NCI-H1417 (cell line): ENCODE measurements at places on chromosomes 3 and 15.

DNA sequence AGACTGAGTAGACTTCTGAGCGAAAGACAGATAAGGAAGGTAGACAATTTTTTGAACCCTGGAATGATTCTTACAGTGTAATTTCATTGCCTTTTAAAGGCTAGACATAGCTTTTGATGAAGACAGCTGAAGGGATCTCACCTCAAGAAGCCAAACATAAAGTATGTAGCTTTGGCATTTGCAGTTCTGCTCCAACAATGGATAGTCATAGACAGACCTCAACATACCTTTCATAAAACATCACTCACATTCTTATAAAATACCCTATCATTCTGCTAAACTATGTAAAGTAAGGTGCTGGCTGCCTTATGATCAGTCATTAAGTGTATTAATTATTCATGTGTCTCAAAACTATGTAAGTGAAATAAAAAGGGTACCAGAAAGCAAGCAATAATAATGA is 70.0 kb downstream of the UBE3A start:
- DNase-seq: no peak

- DNase-seq: no peak
Observed at GRCh38 chr3:138971766-138972320, 24.8 kb downstream of the FOXL2NB start.

- DNase-seq: no peak
Observed at GRCh38 chr15:69305204-69305931, 6.7 kb downstream of the PAQR5 start.

DNA sequence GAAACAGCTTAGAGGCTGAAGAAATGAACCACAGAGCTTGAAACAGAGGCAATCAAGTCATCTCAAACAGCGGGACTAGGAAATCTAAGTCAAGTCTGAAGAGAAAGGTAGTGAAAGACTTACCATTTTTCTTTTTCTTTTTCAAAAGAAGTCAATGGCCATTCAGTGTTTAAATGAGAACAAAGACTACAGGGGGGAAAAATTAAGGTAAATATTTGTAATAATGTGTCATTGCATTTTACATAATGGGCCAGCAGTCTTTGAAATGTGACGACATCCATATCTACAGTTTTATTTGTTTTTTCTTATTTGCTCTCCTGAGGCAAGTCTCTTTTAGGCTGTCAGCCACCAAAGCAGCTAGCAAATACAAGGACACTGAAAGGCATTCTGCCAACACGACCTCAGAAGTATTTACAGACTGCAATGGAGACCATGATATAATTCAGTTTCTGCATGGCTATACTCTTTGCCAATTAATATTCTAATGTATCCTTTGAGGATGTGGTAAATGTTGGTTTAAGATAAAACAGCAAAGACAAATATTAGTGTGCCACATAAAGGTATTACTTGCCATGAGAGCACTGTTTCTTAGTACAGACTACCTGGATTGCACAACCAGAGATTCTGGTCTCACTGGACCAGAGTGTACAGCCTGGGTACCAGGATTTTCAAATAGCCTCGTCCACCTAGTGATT is 307.0 kb upstream of the THBS1 start:
- DNase-seq: peak; percentile 29

GRCh38 chr3:186012137-186012536 is 74.3 kb upstream of the TRA2B start:
- no peak for DNase-seq

DNA sequence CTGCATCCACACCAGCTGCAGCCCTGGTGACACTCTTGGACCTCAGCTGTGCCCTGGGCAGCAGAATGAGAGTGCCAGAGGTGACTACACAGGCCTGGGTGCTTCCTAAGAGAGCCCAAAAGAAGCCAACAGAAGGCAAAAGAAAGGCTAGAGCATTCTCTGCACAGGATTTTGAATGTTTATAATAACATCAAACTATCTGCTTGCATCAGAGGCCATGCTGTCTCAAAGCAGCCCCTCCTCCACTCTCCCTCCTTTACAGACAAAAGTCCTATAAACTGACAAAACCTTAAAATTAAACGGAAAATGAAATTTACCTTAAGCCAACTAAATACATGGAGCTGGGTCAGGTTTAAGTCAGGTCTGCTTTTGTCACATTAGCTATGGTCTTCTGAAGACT is 95.6 kb downstream of the ETFA start:
- DNase-seq: no peak

DNA sequence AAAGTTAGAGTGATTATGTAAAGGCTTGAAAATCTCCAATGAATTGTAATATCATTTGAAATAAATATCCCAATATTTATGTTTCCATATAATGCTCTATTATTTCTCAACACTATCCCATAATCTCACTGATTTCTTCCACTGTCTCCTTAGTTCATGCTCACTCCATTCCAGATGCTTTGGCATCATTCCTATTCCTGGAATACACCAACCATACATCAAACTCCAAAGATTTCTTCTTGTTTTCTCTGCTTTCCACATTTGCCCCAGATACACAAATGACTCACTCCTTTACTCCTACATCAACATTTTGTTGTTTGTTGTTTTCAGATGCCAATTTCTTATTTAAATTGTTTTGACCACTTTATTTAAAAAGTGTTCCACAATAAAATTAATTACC is 1390.8 kb downstream of the ZPLD1 start:
- no peak for DNase-seq

- DNase-seq: no peak
Observed at GRCh38 chr3:19948226-19948591, 1.3 kb downstream of the RAB5A start.

GRCh38 chr3:17088017-17088416 is 203.3 kb downstream of the PLCL2 start:
- no peak for DNase-seq

GRCh38 chr15:58306591-58307312 is 125.0 kb upstream of the LIPC start:
- DNase-seq: no peak

- DNase-seq: no peak
Observed at GRCh38 chr3:143389388-143389787, 269.8 kb downstream of the CHST2 start.

GRCh38 chr15:88833731-88834100 is 30.5 kb downstream of the ACAN start:
- DNase-seq: no peak
